ENCODE measurements at places on chromosomes 3 and 15. TPM values are rescaled to one million over a fixed set of nuclear protein-coding genes. Genes with fewer than 3 reads are reported as not detected.

The CCR9 gene
- not detected for total RNA-seq

The PLA2G4E gene
- total RNA-seq = not detected

The PLS1 gene
- 8.8 TPM for total RNA-seq

The SYNPR gene
- not detected for total RNA-seq

The CD80 gene
- not detected for total RNA-seq

The TRAIP gene
- 16.4 TPM for total RNA-seq

The RAB6B gene
- 0.41 TPM for total RNA-seq

The FGD5 gene
- not detected for total RNA-seq

The CA12 gene
- 0.57 TPM for total RNA-seq

The CILP gene
- not detected for total RNA-seq

The AP3B2 gene
- 3.0 TPM for total RNA-seq

The BFSP2 gene
- 0.27 TPM for total RNA-seq

The PRICKLE2 gene
- 0.32 TPM for total RNA-seq

The PARP9 gene
- total RNA-seq = 7.2 TPM

The GOLGA8R gene
- total RNA-seq = 0.19 TPM

The FEZF2 gene
- total RNA-seq = not detected

The TRAT1 gene
- total RNA-seq = not detected

The WDR93 gene
- not detected for total RNA-seq

The LSAMP gene
- 2.4 TPM for total RNA-seq

The XCR1 gene
- total RNA-seq = not detected

The CIDEC gene
- 0.38 TPM for total RNA-seq

The CNTN6 gene
- 0.11 TPM for total RNA-seq

The PAQR5 gene
- total RNA-seq = 0.69 TPM

The GPR160 gene
- 0.57 TPM for total RNA-seq

The GABRR3 gene
- not detected for total RNA-seq

The PIGB gene
- total RNA-seq = 11.6 TPM

The GRM7 gene
- total RNA-seq = 0.40 TPM

The WNT7A gene
- total RNA-seq = 0.16 TPM

The ZBED2 gene
- not detected for total RNA-seq

The RCN2 gene
- total RNA-seq = 80.3 TPM

The NT5DC2 gene
- 59.3 TPM for total RNA-seq

The SMAD3 gene
- 54.4 TPM for total RNA-seq

The GOLGA8T gene
- total RNA-seq = not detected

The SLC9C1 gene
- total RNA-seq = 0.04 TPM
